ENCODE measurements at places on chromosomes 1 and 21.

DNA sequence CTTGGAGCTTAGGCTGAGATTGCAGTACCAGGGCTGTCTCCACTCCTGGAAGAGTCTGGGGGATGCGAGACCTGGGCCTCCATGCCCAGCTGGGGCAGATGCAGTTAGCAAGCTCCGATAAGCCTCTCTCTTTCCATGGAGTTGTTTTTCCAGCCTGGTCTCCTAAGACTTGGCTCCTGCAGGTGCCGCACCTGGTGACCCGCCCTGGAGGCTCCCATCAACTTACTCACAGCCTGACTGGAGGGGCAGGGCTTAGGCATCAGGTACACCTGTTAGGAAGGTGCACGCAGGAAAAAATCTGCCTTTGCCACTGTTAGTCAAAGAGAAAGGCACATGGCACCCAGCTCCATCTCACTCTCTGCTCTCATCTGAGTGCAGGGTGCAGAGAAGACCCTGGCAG, 198.1 kb upstream of the TMEM51 start:
- no peak for DNase-seq

DNA sequence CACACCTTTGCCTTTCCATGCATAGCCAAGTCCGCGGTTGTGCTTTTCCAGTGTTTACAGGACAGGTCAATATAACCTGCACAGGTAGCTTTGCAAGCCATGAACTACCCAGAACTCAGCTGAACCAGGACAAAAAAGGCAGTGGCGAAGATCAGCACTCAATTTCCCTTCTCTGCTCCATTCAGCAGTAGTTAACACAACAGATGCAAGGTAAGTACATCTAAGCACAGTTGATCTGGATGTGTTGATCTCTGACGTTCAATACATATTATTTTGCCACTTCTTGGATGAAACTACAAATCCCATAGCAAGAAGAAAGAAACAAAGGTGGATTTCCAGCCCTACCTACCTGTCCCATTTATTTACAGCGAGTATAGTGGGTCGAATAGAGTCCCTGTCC, 146.6 kb upstream of the KRTAP19-8 start:
- DNase-seq, result no peak

GRCh38 chr1:61935516-61935915, 193.2 kb downstream of the PATJ start:
- no peak for DNase-seq

DNA sequence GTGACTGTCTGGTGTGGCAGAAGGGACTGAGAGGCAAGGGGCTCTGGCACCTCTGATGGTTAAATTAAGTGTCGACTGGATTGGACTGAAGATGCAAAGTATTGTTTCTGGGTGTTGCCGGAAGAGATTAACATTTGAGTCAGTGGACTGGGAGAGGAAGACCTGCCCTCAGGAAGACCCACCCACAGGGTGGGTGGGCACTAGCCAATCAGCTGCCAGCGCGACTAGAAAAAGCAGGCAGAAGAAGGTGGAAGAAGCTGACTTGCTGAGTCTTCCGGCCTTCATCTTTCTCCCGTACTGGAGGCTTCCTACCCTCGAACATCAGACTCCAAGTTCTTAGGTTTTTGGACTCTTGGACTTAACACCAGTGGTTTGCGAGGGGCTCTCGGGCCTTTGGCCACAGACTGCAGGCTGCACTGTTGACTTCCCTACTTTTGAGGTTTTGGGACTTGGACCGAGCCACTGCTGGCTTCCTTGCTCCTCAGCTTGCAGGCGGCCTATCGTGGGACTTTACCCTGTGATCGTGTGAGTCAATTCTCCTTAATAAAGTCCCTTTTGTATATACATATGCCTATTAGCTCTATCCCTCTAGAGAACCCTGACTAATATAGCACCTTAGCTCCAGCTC, 79.6 kb downstream of the KAZN start:
- DNase-seq, result no peak

- DNase-seq, result no peak
Observed at GRCh38 chr1:77802026-77802425, 22.6 kb downstream of the MIGA1 start.

DNA sequence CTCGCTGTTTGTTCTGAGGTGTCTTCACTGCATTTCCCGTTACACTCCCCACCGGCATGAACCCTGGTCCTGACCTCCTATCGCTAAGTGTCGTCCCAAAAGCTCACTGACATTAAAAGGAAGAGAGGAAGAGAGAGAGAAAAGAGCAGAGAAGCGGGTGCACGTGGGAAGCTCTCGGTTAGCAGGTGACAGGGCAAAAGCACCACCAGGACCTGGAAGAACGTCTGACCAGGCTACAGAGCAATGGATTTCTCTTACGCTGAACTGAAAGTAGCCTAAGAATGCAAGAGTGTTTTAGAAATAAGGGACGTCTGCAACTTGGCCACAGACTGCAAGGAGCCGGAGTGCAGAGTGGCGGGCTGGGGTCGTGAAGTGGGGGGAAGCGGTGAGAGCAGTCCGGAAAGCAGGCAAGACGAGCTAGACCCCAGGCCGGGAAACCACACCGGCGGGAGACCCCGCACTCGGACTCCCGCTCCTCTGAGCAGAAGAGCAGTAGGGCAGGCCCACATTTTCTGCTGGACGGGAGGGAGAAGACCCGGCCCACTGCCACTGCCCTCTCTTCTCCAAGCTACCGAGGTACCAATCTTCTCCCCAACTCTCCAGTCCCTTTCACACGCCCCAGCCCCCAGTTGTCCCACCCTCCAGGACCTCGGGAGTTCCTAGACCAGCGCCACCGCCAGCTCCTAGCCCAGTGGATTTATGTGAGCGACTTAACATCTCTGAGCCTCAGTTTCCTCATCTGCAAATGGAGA, 8.3 kb upstream of the MPZL1 start:
- DNase-seq, result no peak

- DNase-seq, result no peak
Observed at GRCh38 chr1:115613767-115614166, 28.0 kb upstream of the VANGL1 start.

DNA sequence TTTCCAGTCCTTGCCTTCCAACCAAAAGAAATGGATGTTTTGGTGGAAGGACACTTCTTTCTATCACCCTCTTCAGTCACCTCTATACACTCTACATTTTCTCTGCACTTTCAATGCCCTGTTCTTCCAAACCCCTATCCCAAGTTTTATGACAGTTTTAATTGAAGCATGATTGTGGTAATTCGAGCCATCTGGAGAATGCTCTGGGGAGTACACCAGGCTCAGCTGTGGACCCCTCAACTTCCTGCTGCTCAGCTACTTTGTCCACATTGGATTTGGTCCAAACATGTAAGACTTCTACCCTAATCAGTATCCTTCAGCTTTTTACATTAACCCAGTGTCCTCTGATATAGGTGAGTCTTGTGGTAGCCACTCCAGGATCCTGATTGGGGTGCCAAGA, 129.6 kb downstream of the SYT2 start:
- DNase-seq, result no peak

DNA sequence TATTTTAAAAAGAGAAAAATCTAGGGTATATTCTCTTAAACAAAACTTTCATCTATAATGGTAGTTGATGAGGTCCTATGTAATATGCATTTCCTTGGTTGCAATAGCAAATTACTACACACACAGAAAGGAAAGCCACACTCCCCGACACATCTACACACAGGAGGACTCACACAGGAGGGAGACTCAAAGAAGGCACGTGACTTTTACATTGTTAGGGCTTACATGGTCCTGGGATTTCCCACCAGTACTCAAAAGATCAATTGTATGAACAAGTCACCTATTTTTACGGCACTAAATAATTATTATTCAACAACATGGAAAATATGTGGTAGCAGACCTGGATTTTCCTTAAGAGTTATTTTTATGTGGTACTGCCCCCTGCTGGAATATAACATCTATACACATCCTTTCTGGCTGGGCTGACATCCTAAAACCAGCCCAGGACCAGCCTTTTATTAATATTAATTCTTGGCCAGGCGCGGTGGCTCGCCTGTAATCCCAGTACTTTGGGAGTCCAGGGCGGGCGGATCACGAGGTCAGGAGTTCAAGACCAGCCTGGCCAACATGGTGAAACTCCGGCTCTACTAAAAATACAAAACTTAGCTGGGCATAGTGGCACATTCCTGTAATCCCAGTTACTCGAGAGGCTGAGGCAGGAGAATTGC, 33.9 kb upstream of the LGALS8 start:
- no peak for DNase-seq

DNA sequence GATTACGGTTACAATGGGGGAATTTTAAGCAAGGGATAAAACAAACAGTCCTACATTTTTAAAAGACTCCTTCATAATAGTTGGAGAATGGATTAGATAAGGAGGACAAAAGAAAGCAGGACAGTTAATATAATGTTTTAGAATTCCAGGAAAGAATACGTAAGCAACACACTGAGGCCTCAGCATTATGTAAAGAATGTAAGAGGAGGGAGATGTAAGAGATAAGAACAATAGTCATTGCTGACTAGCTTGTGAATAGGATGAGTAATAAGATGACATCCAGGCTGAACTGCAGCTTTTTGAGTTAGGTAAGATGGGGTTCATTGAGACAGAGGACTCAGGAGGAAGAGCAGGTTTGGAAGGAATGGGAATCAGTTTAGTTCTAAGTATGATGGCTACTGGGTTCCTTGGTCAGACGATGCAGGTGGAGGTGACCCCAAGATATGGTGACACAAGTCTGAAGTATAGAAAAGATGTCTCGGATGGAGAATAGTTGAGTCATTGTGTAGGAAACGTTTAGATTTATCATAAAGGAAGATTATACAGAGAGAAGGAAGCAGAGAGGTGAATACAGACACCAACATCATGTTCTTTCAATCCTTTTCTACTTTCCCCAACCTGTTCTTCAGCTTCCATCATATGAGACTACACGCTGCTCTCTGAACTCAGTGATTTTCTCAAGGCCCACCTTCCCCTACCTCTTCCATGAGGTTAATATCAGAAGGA, 372.8 kb downstream of the PTBP2 start:
- DNase-seq, result no peak

GRCh38 chr1:31428436-31429221, 15.6 kb downstream of the SERINC2 start:
- DNase-seq, result no peak

- DNase-seq, result no peak
Observed at GRCh38 chr1:65478379-65479026, 58.0 kb downstream of the LEPR start.

Data from stimulated activated CD8-positive, alpha-beta memory T cell treated with anti-CD3 and anti-CD28 coated beads, Interleukin-15, amount 100 ng/mL, for 48 hours (primary cell).